ENCODE measurements at places on chromosomes 2 and 18. TPM values are rescaled to one million over a fixed set of nuclear protein-coding genes. Genes with fewer than 3 reads are reported as not detected.

DNA sequence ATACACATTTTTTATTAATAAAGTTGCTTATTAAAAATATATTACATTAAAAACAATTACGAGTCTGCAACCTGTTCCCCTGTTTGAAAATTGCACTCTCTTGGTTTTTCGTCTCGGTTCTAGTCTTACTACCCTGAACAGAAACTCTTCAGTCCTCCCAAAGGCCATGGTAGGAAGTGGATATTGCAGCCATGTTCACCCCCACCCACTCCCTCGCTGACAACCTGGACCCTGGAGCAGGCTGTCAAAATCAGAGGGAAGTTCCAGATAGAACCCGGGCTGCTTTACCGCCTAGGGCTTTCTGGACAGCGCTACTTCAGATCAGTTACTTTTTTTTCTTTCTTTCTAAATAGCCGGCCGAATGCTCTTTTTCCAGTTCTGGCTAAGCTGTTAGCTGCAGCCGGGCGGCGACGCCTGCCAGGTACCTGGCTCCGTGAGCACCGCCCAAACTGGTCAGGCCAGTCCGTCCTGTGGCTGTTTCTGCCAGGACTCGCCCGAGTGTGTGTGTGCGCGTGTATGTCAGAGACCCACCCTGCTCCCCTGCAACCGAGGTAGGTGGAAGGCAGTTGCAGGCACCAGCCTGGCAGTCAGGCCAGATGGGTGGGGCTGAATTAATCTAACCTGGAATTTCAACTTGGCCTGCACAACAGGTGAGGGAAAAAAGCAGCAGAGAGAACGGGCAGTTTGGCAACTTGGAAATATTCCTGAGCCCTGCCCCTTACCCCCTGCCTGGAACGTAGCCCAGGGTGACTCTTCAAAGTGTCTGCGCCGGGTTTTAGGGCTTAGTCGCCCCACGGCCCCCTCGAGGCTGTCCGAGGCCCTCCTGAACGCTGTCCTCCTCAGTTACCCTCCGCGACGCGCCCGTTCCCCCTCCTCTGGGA is 1.1 kb upstream of the TET3 start:
- DNase-seq, result no peak
- peaks cover 78% of the 10 kb centered on the region for H3K4me1 ChIP-seq
- H3K27ac ChIP-seq, result no peak overlapping the region
- no peaks in the 10 kb centered on the region for H3K27me3 ChIP-seq
- H3K4me3 ChIP-seq, result peak overlapping the region; percentile 49
- H3K36me3 ChIP-seq, result no peaks in the 10 kb centered on the region

GRCh38 chr2:132448331-132448730 is 31.7 kb downstream of the GPR39 start:
- no peaks in the 10 kb centered on the region for H3K36me3 ChIP-seq
- no peaks in the 10 kb centered on the region for H3K27me3 ChIP-seq
- no peak overlapping the region for H3K4me3 ChIP-seq
- no peak overlapping the region for H3K27ac ChIP-seq
- no peaks in the 10 kb centered on the region for H3K4me1 ChIP-seq

- peak overlapping the region; percentile 69 for H3K27ac ChIP-seq
- H3K4me1 ChIP-seq, result peaks cover 40% of the 10 kb centered on the region
- H3K4me3 ChIP-seq, result peak overlapping the region; percentile 96
- H3K36me3 ChIP-seq, result no peaks in the 10 kb centered on the region
Observed at GRCh38 chr18:46174342-46175041, 70.3 kb downstream of the HAUS1 start.

GRCh38 chr18:54872681-54873080 is 44.4 kb downstream of the RAB27B start:
- H3K4me3 ChIP-seq, result no peak overlapping the region
- H3K27ac ChIP-seq, result no peak overlapping the region
- no peaks in the 10 kb centered on the region for H3K27me3 ChIP-seq
- DNase-seq, result no peak
- H3K4me1 ChIP-seq, result no peaks in the 10 kb centered on the region

Gene STPG4
- not detected for total RNA-seq

DNA sequence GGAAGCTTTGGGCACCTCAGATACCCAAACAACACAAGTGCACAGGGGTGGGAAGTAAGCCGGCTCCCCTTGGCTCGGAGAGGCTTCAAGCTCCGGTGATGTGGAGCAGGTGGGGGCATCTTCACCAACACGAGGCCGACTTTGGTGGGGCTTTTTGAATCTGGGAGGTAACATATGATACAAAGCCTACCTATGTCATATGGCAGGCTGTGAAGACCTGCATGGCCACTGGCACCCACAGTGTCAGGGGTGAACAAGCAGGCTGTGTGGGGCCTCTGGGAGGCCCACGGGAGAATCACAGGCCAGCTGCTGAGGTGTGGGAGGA is 109.0 kb downstream of the EIPR1 start:
- H3K27me3 ChIP-seq, result no peaks in the 10 kb centered on the region
- H3K36me3 ChIP-seq, result no peaks in the 10 kb centered on the region
- no peak overlapping the region for H3K4me3 ChIP-seq
- DNase-seq, result no peak

DNA sequence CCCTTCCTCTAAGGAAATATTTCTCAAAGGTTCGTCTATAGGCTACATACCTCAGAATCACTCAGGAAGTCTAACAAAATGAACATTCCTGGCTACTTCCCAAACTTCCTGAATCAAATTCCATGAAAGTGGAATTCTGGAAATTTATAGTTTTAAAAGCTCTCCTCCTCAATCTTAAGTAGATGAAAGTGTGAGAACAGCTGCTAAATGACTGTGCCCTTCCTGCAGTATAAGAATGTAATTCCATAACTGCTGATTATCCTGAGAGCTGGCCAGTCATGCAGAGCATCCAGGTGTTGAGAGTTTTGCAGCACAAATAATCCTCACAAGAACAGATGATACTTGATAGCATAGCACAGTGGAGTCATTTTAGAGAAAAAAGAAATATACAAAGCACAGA is 265.0 kb downstream of the KCNJ3 start:
- H3K36me3 ChIP-seq, result no peaks in the 10 kb centered on the region
- no peak overlapping the region for H3K4me3 ChIP-seq
- no peaks in the 10 kb centered on the region for H3K27me3 ChIP-seq
- H3K27ac ChIP-seq, result no peak overlapping the region

- peak overlapping the region; percentile 52 for H3K4me3 ChIP-seq
- no peaks in the 10 kb centered on the region for H3K27me3 ChIP-seq
- DNase-seq, result peak; percentile 46
- no peak overlapping the region for H3K27ac ChIP-seq
- peaks cover 8% of the 10 kb centered on the region for H3K4me1 ChIP-seq
- no peaks in the 10 kb centered on the region for H3K36me3 ChIP-seq
Observed at GRCh38 chr18:2906704-2907549, 60.1 kb downstream of the EMILIN2 start.

DNA sequence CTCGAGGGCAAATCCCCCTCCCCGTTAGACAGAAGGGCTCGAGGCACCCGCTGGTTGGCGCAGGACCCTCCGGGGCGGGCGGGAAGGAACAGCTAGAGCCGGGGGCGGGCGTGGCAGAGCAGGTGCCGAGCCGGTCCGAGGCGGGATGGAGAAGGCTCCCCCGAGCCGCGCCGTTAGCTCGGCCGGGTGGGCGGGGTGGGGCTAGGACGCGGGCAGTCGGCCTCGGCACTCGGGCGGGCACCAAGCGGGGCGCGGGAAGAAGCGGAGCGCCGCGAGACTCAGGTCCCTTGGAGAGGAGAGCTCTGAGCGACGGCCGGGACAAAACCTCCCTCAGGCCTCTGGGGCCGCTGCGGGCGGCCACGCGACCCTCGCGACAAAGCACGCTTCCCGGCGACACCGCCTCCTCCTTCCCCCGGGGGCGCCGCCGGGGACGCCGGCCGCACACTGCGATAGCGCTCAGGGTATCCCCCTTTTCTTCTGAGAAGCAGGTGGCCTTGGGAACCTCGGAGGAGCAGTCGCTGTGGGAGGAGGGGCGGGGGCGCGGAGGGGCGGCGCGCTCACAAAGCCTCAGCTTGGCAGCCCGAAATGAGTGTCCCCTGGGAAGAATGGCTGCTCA is 721 bp downstream of the FHOD3 start:
- no peaks in the 10 kb centered on the region for H3K36me3 ChIP-seq
- H3K27me3 ChIP-seq, result peaks cover 33% of the 10 kb centered on the region
- H3K27ac ChIP-seq, result no peak overlapping the region
- no peak for DNase-seq
- H3K4me3 ChIP-seq, result no peak overlapping the region

GRCh38 chr2:226450141-226450540 is 349.5 kb downstream of the IRS1 start:
- H3K4me1 ChIP-seq, result no peaks in the 10 kb centered on the region
- no peaks in the 10 kb centered on the region for H3K27me3 ChIP-seq
- no peak overlapping the region for H3K27ac ChIP-seq
- DNase-seq, result no peak
- no peak overlapping the region for H3K4me3 ChIP-seq

DNA sequence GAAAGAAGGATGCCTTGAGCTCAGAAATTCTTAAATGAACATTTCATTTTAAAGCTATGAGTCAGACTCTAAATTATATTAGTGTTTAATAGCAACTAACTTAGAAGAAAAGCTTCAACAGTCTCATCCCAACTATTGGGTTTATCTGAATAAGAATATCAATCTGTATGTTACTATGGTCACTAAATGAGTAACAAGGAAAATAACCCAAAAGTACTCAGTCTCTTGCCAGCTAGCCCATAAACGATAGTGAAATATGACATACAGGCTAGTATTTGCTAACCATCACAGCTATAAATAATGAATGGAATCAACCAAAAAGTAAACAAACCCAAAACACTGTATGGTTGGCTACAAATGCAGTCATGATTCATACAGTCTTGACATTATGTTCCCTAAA is 174.9 kb downstream of the RAB3GAP1 start:
- H3K36me3 ChIP-seq, result no peaks in the 10 kb centered on the region
- H3K27ac ChIP-seq, result no peak overlapping the region
- no peak overlapping the region for H3K4me3 ChIP-seq

- no peak overlapping the region for H3K4me3 ChIP-seq
- no peak overlapping the region for H3K27ac ChIP-seq
- H3K4me1 ChIP-seq, result no peaks in the 10 kb centered on the region
- DNase-seq, result no peak
Observed at GRCh38 chr2:106882673-106883072, 3.3 kb downstream of the ST6GAL2 start.

GRCh38 chr2:46552079-46552478 is 72.7 kb downstream of the TMEM247 start:
- no peak overlapping the region for H3K4me3 ChIP-seq
- peaks cover 7% of the 10 kb centered on the region for H3K4me1 ChIP-seq
- H3K27ac ChIP-seq, result no peak overlapping the region
- H3K36me3 ChIP-seq, result no peaks in the 10 kb centered on the region
- no peaks in the 10 kb centered on the region for H3K27me3 ChIP-seq
- DNase-seq, result no peak

DNA sequence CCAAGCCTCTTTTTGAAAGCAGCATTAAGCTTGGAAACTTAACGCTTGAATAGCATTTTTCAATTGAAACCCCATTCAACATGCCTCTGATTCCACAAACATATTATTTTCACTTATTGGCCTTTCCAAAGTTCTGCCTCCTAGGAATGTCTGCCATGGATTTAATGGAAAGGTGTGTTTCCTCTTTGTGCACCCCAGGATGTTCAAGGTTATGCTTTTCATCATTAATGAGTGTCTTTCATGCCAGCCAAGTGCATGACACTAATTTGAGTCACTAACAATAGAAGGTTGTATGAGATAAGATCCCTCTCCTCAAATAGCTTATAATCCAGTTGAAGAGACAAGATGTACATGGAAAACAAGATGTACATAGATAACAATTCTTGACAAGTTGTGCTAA is 84.7 kb downstream of the ALPK2 start:
- H3K27ac ChIP-seq, result no peak overlapping the region
- H3K4me3 ChIP-seq, result no peak overlapping the region
- no peak for DNase-seq
- no peaks in the 10 kb centered on the region for H3K36me3 ChIP-seq
- no peaks in the 10 kb centered on the region for H3K27me3 ChIP-seq
- H3K4me1 ChIP-seq, result peaks cover 16% of the 10 kb centered on the region

- H3K27me3 ChIP-seq, result no peaks in the 10 kb centered on the region
- no peak overlapping the region for H3K4me3 ChIP-seq
- no peak for DNase-seq
- no peaks in the 10 kb centered on the region for H3K4me1 ChIP-seq
Observed at GRCh38 chr2:29066271-29066860, 8.0 kb downstream of the PCARE start.

Gene MALL
- 0.50 TPM for total RNA-seq

- H3K4me3 ChIP-seq, result no peak overlapping the region
- no peak overlapping the region for H3K27ac ChIP-seq
- H3K27me3 ChIP-seq, result no peaks in the 10 kb centered on the region
- H3K36me3 ChIP-seq, result no peaks in the 10 kb centered on the region
Observed at GRCh38 chr2:155513248-155513647, 814.8 kb downstream of the KCNJ3 start.

DNA sequence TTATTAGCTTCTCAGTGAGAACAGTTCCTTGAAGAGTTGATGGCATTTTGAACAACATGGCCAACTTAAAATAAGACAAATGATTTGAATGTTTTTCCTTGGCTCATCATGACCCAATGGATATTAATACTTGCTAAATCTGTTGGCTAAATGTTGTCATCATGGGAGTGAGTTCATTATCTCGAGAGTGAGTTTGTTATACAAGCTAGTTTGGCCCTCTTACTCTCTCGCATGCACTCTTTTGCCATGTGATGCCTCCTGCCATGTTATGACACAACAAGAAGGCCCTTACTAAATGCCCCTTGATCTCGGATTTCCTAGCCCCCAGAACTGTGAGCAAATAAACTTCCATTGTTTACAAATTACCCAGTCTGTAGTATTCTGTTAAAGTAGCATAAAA is 22.9 kb upstream of the SANBR start:
- H3K4me3 ChIP-seq, result no peak overlapping the region
- peaks cover 10% of the 10 kb centered on the region for H3K4me1 ChIP-seq
- peaks cover 1% of the 10 kb centered on the region for H3K36me3 ChIP-seq
- H3K27ac ChIP-seq, result no peak overlapping the region

DNA sequence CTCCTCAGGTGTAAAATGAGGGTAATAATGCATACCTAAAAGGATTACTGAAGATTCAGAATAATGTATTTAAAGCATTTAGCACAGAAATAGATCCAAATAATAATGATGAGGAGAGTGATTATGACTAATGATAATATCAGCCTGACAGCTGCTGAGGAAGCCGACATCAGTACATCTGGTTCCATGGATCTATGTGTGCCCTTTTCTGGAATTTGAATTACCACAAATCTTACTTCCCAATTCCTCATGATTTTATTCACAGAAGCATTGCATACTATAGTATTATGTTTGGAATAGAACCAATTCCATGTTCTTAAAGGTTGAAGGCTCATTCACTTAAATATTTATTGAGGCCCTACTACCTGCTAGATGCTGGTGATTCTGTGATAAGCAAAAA is 248.9 kb upstream of the THUMPD2 start:
- no peaks in the 10 kb centered on the region for H3K27me3 ChIP-seq
- H3K27ac ChIP-seq, result no peak overlapping the region
- no peak overlapping the region for H3K4me3 ChIP-seq
- no peaks in the 10 kb centered on the region for H3K36me3 ChIP-seq
- no peak for DNase-seq
- no peaks in the 10 kb centered on the region for H3K4me1 ChIP-seq

Measured in CD8-positive, alpha-beta memory T cell (primary cell).